OCI-M1 (cell line): ENCODE measurements at places on chromosomes 3 and 15.

DNA sequence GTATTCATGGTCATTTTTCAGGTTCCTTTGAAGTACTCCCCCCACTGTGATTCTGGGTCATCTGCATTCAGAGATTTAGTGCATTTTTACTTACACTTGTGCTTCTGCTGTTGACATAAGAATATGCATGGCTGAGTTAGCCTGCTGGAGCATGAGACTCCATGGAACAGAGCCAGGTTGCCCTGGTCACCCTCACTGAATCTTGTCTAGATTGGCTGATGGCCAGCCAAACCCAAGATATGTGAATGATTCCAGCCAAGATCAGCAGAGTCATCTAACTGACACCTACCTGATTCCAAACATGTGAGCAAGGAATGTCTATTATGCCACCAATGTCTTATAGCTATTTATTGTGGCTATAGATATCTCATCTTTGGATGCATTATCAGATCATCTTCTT lies 25.1 kb downstream of the DTWD1 start:
- peak; percentile 29 for DNase-seq

GRCh38 chr3:42666577-42666998 lies 13.1 kb downstream of the ZBTB47 start:
- no peak for DNase-seq

DNA sequence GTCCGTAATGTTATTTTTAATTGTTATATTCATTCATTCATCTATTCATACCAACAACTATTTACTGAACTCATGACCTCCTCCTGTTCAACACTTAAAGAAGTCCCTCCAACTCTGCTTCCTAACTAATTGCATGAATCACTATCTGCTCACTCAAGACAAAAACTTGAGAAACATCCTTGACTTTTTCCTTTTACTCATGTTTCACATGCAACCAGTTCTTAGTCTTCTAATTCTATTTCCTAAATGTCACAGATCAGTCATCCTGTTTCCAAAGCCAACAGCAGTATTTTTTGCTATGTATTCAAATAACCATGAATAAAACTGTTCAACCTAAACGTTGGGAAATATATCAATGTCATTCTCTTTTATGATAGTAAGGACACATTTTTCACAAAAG lies 124.6 kb upstream of the GBE1 start:
- no peak for DNase-seq

GRCh38 chr15:88627463-88627862 lies 6.3 kb downstream of the AEN start:
- no peak for DNase-seq

DNA sequence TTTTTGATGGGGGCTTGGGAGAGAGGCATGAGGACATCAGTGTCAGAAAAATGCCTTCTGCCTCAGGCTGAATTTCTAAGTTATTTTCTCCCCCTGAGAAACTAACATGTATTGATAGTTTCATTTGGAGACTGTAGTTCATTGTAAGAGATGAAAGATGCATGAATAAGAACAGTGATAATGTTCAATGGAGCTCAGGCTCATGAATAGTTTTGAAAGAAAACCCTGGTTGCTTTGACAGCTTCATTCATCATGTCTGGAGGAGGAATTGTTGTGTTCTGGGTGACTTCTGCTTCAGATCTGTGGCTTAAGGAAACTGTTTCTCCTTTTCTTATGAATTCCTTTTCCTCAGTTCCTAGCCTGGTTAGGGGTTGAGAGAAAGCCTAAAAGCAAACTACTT lies 204.0 kb upstream of the LRRC3B start:
- DNase-seq: no peak

DNA sequence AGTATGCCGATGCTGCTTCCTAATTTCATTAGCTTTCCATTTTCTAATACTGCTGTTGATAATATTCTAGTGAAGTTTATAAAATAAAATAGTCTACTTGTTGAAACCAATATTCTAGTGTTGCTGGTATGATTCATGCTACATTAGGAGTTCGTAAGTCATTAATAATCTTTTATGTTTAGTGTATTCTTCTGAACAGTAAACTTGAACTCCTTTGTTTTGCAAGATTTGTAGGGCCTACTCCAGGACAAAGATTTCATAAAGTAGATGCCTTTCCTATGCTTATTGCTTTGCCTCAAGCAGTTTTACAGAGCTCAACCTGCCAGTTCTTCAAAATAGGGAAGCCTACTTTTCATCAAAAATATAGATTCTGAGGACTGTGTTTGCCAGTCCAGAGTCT lies 111.5 kb downstream of the RSRC1 start:
- DNase-seq: no peak

GRCh38 chr15:96869122-96869521 lies 538.6 kb downstream of the NR2F2 start:
- no peak for DNase-seq

DNA sequence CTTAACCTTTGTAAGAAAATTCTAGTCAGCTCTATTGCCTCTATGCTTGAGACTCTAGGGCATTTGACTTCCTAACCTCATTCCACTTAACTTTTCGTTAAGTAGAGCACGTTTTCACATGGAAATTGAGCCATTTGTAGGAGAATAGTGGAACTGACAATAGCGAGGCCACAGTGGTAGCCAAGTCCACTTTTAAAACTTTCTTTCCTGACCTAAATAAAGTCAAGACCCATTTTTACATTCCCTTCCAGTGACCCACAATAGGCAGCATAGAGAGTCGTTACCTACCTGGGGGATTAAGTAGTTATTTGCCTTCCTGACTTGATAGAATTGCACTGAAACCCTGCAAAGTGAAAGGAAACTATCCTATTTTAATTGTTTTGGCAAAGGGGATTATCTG lies 386.0 kb upstream of the NECTIN3 start:
- DNase-seq: no peak

- no peak for DNase-seq
These were observed 576.2 kb downstream of the TUSC7 start for GRCh38 chr3:117285737-117286136.

DNA sequence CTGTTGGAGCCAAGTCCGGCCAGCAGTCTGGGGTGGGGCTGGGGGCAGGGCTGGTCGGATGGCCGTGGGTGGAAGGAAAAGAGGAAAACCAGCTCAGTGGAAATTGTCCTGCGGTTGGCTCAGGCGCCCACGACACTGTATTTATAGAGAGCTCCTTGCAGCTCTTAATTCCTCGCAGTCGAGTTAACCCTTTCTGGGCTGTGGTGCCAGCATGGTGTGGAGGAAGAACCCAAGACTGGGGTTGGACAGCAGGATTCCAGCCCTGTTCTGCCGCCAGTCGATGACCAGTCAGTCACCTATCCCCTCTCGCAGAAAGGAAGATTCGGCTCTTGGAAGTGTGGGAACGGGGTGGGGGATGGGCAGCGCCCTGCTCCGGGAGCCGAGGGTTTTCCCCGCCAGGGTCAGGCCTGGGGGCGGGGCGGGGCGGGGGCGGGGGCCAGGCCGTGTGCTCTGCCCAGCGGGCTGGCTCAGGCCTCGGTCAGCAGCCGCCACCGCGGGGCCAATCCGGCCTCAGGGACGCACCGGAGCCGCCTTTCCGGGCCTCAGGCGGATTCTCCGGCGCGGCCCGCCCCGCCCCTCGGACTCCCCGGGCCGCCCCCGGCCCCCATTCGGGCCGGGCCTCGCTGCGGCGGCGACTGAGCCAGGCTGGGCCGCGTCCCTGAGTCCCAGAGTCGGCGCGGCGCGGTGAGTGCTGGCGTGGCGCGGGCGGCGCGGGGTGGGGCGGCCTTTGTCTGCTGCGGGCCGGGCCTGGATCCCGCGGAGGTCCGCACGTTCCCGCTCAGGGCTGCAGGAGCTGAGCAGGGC lies at the start of gene CD276:
CD276 (plus strand) TSS at position 607 of the 804 bp plus-strand sequence. CDS start 15,257 bp downstream, outside the sequence.
- DNase-seq: no peak

- DNase-seq: peak; percentile 38
These were observed 82.6 kb upstream of the NANOGP8 start for GRCh38 chr15:35167675-35168074.

- no peak for DNase-seq
These were observed 32.5 kb downstream of the CSPG4 start for GRCh38 chr15:75680007-75680789.

DNA sequence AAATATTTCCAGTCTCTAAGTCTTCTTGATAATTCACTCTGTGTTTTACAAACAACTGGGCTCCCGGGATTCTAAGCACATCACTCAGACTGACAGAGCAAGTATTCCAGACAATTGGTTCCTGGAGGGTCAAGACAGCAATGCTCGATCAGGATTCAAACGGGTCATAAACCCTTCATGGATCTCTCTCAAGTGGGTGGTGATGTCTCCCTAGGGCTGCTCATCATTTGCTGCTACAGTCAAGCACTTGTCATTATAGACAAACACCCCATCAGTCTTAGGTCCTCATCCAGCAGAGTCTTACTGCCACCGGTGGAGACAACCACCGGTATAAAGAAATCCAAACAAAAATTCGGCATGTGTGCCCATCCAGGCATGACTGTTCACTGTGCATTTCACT lies 921.1 kb downstream of the FHIT start:
- DNase-seq: no peak

- no peak for DNase-seq
These were observed 105.7 kb downstream of the TPRA1 start for GRCh38 chr3:127484601-127485388.

DNA sequence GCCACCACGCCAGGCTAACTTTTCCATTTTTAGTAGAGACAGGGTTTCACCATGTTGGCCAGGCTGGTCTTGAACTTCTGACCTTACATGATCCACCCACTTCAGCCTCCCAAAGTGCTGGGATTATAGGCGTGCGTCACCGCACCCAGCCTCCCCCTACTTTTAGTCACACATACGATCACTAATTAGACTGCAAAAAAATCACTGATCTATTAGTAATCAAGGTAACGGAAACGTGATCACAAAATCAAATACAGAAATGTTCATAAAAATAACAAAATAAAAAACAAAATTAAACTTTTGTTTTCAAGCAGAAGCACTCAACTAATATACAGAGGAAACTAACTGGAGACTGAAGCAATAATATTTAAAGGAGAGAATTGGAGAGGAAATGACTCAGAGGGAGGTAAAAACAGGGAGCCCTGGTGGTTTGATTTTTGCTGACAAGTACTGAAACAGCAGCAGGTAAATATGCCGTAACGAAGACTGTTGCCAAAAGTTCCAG lies 4.6 kb downstream of the WDR53 start:
- DNase-seq: no peak

GRCh38 chr15:63708126-63708772 lies 111.1 kb downstream of the FBXL22 start:
- DNase-seq: peak; percentile 36

GRCh38 chr3:169634618-169635236 lies 28.8 kb downstream of the MECOM start:
- DNase-seq: peak; percentile 2

- no peak for DNase-seq
These were observed 47.0 kb upstream of the SETD2 start for GRCh38 chr3:47210863-47211405.

- DNase-seq: no peak
These were observed 24.5 kb upstream of the TRAK1 start for GRCh38 chr3:42066516-42067181.

- no peak for DNase-seq
These were observed 16.4 kb upstream of the FGD5 start for GRCh38 chr3:14802381-14802731.

DNA sequence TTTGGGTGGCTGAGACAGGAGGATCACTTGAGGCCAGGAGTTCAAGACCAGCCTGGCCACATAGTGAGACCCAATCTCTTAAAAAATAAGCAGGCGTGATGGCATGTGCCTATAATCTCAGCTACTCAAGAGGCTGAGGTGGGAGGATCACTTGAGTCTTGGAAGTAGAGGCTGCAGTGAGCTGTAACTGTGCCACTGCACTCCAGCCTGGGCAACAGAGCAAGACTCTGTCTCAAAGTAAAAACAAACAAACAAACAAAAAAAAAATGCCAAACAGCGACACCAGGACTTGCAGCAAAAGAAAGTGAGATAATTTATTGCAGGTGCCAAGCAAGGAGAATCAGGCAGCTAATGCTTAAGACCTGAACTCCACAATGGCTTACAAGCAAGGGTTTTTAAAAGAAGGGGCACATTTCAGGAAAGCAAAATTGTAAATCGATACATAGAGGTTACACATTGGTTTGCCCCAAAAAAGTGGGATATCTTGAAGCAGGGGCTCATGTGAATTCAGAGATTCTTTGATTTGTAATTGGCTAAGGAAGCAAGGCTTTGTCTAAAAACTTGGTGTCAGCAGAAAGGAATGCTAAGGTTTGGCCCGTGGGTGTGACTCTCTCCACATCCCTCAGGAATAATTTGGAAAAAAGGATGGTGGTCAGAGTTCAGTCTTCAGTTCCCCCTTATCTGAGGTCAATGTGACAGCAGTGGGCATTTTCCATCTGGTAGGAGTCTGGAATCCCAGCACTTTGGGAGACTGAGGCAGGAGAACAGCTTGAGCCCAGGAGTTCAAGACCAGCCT lies 5.2 kb upstream of the MPI start:
- DNase-seq: no peak

GRCh38 chr3:113272385-113272779 lies 61.0 kb downstream of the BOC start:
- DNase-seq: no peak

DNA sequence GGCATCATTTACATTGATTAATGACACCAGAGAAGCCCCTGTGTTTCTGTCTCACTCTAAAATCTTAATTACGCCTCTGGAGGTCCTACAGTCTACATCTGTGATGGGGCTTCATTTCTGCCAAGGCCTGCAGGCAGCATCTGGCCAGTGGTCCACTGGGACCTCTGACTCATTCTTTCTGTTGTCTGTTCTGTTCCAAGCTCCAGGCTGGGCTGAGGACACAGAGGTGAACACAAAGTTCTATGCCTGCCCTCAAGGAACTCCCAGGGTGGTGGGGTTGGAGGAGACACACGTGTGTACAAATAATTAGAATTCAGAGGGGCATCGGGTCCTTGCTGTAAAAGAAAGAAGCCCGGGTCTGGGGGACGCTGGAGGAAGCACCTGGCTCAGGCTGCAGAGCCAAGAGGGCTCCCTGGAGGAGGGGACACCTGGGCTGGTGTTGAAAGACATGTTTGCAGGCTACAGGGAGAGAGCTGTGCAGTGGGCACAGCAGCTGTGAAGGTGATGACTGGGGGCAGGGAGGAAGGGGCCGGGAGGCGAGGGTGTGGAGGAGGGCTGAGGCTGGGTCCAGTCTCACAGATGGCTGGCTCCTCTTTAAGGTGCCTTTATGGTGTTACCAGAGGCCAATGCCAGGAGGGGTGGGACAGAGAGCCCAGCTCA lies 103.3 kb upstream of the PRR23E start:
- no peak for DNase-seq

DNA sequence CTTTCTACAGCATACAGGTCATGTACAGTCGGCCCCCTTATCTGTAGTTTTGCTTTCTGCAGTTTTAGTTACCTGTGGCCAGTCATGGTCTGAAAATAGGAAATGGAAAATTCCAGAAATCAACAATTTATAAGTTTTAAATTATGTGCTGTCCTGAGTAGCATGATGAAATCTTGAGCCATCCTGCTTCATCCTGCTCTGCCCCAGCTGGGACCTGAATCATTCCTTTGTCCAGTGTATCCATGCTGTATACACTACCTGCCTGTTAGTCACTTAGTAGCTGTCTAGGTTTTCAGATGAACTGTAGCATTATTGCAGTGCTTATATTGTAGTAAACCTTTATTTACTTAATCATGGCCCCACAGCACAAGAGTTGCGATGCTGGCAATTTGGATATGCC lies 44.8 kb downstream of the AP4E1 start:
- no peak for DNase-seq

GRCh38 chr15:55247766-55248427 lies 41.7 kb downstream of the RAB27A start:
- no peak for DNase-seq
